Natural killer cell (primary cell): ENCODE measurements at places on chromosomes 12 and 14. TPM values are rescaled to one million over a fixed set of nuclear protein-coding genes. Genes with fewer than 3 reads are reported as not detected.
A peak's percentile ranks its signal among the peaks of the same experiment; 100 is the strongest.

Gene DAO
- not detected for total RNA-seq

Gene ITFG2
- total RNA-seq: 59.9 TPM

Gene PRICKLE1
- 0.34 TPM for total RNA-seq

Gene GPR137C
- total RNA-seq: 0.57 TPM

Gene GPR135
- 1.8 TPM for total RNA-seq

Gene SIX6
- total RNA-seq: not detected

Gene MIP
- total RNA-seq: not detected

Gene TAPBPL
- total RNA-seq: 43.0 TPM

Gene TSPAN19
- total RNA-seq: not detected

Gene CHST11
- 85.3 TPM for total RNA-seq

Gene ACSS3
- 2.9 TPM for total RNA-seq

DNA sequence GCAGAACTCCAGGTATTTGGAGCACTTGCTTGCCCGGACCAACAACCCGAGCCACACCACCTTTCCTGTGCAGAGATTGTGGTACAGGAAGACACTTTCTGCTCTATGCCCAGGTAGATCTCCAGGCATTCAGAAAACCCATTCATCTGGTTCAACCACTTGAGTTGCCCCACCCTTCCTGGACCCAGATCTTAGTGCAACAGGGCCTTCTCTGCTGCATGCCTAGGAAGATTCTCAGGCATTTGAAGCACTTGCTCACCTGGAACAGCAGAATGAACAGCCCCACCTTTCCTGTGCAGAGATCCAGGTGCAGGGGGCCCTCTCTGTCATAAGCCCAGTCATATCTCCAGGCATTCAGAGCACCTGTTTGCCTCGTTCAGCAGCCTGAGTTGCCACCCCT lies 412.8 kb upstream of the MGAT4C start:
- no peak for DNase-seq

DNA sequence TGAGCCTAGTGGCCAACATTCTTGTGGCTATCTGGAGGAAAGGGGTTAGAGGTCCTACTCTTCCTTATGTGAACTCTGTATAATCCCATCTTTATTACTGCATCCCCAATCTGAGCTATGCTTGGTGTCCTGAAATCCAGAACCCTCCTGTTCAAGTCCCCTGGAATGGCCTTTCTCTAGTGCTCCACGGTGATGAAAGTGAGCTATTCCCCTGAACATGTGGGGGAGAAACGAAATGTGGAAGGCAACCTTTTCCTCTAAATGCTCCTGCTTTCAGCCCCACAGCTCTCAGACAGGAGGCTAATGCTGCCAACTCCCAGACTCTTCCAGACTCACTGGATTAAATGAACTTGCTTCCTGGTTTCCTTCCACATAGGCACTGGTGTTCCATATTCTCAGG lies 2.5 kb upstream of the PGAM5 start:
- no peak for DNase-seq

GRCh38 chr14:92325835-92326234 lies 2.9 kb downstream of the SLC24A4 start:
- peak; percentile 26 for DNase-seq

DNA sequence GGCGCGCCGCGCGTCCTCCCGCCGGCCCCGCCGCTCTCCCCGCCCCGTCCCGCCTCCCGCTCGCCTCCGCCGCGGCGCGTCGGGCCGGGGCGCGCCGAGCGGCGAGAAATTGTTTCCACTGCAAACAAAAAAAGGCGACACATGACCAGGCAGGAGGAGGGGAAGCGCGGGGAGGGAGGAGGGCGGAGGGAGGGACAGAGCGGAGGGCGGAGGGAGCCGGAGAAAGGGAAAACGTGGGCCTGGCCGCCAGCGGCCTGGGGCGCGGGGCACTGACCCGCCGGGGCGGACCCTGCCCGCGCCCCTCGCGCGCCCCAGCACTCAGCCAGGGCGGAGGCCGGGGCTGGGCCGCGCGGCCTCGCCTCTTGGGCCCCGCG lies at the start of gene FOXN3:
Gene FOXN3 (minus strand): TSS at position 143 of the 374 bp plus-strand sequence. CDS start 4,757 bp downstream, outside the sequence.
- peak; percentile 93 for DNase-seq

DNA sequence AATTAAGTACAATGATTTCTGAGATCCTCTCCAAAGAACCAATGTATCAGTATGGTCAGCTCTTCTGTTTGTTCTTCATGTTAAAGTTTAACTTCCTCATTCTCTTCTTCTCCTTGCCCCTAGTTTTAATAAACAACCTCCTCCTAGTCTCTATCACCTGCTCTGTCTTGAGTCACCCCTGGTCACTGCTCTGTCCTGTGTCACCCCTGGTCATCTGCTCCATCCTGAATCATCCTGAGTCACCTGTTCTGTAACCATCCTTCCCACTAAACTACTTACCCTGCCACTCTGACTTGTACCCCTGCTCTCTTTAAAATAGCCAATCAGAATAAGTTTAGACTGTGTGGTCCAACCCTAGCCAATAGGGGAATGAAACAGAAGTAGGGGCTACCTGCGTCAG lies 100.5 kb downstream of the ALG10B start:
- DNase-seq: no peak

DNA sequence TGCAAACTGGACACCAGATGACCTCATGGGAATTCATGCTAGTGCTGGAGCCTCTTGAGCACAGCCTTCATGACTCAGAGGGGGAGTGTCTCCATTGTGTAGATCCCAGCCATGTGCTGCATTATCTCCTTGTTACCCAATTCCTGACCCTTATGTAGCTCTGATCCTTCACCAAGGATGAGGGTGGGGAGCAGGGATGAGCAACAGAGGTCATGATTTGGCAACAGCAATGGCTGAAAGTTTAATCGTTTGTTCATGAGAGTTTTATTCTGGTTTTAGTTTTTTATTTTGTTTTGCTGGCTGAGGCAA lies 9.5 kb upstream of the BDKRB1 start:
- no peak for DNase-seq

DNA sequence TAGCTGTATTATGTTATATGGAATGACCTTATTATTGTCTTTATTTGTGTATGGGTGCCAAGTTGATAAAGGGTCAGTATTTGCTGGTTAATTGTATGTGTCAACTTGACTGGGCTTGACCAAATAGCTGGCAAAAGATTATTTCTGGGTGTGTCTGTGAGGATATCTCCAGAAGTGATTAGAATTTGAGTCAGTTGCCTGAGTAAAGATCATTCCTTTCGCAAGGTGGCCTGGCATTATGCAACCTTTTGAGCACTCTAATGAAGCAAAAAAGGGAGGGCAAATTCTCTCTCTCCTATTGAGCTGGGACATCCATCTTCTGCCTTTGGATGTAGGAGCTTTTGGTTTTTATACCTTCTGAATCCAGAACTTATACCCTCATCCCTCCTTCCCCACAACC lies 82.2 kb downstream of the ATXN7L3B start:
- DNase-seq: no peak

DNA sequence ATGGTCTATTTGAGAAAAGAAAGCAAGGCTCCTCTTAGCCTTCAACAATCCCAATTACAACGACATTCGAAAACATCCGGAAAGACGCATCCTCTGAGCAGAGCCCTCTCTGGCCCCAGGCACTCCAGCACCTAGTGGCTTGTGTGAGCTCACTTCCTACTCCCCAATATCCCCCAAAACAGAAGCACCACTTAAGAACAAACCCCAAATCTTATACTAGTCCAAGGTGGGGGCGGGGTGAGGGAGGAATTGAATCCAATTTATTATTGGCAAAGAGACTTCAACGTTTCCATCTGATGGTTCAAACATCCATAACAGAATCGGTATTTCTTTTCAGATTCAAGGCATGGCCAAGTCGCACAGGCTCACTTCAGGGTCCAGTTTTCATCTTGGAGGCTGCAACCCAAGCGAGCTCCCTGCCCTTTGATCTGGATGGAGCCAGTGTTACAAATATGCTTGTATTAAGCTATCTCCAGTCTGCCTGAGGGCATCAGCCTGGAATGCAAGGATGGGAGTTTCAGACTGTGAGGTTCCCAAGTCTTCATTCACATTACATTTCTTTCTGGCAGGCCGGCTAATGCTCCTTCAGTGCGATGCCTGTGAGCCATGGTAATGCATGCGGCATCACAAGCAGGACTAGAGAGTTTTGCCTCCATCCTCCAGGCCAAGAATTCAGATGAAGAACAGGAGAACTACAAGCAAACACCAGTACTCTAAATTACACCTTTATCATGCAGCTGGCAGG lies 132.5 kb upstream of the FOXN3 start:
- no peak for DNase-seq

DNA sequence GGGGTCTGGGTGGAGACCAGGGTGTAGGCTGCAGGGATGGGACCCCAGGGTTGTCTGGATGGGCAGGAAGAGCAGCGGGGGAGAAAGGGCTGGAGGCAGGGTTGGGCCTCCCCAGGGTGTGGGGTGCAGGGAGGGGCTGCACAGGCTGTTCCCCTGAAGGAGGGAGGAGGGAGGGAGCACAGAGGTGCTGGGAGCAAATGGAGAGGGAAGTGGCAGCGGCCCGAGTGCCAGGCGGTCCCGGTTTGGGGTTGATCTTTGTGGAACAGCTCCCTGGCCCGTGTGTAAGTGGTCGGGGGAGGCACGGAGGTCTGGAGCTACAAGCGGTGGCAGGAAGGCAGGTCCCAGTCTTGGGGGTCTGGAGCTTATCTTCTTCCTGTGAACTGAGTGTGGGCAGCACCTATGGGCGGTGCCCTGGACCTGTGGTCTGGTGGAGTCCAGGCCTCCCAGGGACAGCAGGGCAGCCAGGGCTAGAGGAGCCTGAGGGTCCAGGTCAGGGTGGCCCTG lies 391.6 kb downstream of the TMEM121 start:
- no peak for DNase-seq

GRCh38 chr12:24741216-24741615 lies 207.7 kb downstream of the BCAT1 start:
- no peak for DNase-seq

- DNase-seq: no peak
These were observed 9.8 kb downstream of the CYP46A1 start for GRCh38 chr14:99693918-99694317.

GRCh38 chr14:61839507-61839906 lies 77.3 kb downstream of the SNAPC1 start:
- DNase-seq: no peak

DNA sequence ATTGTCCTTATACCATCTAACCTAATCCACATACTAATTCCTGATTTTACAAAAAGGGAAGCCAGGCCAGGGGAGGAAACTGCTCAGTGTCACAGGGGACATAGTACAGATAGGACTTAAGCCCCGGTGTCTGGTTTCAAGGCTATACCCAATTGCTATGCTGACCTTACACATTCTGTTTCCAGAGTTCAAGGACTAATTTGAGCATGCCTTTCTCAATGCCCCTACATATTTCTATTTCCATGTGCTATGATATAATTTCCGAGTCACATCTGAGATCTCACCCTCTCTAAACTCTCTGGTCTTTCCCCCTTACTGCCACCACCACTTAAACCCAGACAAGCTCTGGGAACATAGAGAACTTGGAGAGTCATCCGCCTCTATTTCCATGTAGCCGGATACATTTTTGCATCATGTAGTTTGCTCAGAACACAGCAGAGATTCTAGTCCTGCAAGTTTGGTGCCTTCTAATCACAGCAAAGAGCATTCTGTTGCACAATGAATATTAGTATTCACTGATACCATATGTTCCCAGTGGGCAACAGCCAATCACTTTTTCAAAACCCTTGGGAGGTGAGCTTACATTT lies 34.2 kb downstream of the PPM1H start:
- no peak for DNase-seq

DNA sequence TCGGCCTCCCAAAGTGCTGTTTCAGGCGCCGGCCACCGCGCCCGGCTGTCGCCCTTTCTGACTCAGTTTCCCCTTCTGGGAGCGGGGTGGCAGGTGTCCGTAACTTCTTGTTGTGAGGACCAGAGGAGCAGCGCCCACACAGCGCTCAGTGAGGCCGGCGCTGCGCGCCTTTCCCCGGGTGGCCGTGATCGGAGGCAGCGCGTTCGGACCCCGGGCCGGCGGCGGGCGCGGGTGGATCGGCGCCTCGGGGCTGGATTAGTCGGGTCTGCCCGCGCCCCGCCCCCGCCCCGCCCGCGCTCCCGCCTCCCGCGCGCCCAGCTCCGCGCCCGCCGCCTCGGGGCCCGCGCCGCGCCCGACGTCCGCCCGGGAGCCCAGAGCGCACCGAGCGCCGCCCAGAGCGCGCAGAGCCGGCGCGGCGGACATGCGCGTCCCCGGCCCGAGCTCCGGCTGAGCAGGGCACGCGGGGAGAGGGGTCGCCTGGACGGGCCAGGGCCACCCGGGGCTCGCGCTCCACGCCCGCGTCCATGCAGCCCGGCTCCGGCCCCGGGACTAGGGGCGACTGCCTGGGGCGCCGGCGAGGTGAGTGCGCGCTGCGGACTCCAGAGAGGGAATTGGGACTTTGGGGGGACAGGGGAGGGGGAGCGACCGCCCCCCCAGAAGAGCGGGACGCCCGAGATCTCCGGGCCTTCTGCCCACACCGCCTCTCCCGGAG lies 50.6 kb downstream of the LRCOL1 start:
- peak; percentile 59 for DNase-seq

DNA sequence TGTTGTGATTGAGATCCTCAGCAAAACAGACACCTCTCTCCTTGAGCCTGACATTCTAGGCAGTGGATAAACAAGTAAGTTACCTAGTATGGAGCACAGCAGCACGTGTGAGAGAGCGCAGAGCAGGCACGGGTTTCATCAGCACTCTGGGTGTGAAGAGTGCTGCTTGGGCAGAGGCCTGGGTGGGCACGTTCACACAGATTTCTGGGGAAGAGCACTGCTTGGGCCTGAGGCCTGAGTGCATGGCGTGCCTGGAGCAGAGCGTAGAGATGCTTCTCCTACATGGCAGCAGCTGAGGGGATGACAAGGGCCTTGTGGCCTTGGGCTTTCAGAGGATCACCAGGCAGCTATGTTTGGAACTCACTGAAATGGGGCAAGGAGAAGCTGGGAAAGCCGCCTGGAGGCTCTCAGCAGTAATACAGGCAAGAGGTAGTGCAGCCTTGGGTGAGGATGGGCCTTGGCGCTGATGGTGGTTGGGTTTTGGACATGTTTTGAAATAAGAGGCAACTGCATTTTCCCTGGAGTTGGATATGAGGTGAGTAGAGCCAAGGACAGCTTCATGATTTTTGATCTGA lies 17.6 kb downstream of the CKB start:
- DNase-seq: no peak

- no peak for DNase-seq
These were observed 47.3 kb downstream of the CORO1C start for GRCh38 chr12:108683906-108684556.

- peak; percentile 34 for DNase-seq
These were observed 1.2 kb downstream of the GPR132 start for GRCh38 chr14:105064001-105064400.
